ENCODE measurements at places on chromosomes 5 and 9.
A peak's percentile ranks its signal among the peaks of the same experiment; 100 is the strongest.

DNA sequence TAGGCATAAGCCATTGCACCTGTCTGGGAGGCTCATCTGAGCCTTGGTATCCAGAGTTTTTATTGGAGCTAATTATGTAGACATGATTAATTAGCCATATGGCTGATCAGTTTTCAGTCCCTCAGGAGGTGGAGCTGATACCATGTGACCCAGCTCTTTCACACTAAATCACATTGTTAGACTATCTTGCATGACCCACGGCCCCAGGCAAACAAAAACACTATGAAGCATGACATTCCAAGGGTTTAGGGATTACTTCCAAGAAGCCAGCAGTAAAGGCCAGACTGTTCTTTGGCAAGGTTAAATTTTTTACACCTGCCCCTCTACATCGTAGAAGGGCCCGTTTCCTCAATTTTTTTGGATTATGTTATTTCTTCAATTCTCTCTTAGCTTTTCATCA, 5.0 kb upstream of the C5orf24 start:
- no peak for DNase-seq

GRCh38 chr9:93087971-93088655, 7.9 kb upstream of the CARD19 start:
- no peak for DNase-seq

- peak; percentile 78 for DNase-seq
Measured at GRCh38 chr5:67935908-67936566, 279.5 kb upstream of the PIK3R1 start.

- no peak for DNase-seq
Measured at GRCh38 chr5:57219386-57219785, 45.5 kb downstream of the GPBP1 start.

DNA sequence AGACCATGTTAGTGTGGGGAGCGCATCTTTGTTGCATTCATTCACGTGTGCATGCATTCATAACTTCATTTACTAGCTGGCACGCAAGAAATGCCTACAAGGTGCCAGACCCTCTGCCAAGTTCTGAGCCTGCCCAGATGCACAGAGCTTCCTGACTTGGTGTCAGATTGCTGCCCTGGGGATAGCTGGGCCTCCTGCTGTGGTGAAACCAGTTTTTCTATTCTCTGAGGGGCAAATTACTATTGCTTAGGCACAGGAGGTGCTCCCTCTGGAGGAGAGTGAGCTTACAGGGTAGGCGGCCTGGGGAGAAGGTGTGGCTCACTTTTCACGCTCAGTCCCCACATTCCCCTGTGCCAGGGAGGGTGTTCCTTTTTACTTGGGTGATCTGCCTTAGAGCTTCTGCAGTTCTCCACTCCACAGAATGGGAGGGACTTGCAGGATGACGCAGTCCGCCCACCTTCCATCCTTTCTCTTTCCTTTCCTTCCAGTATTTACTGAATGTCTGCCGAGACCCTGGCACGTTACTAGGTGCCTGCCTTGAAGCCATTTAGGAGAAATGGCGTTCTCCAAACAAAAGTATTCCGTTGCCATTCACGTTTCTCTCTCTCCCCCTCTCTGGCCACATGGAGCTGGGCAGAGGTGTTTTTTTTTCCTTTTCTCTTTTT, 27.9 kb upstream of the CTNNA1 start:
- DNase-seq: no peak

GRCh38 chr5:103503066-103503465, 59.5 kb downstream of the NUDT12 start:
- no peak for DNase-seq

GRCh38 chr9:100096378-100096916, 2.4 kb downstream of the ERP44 start:
- DNase-seq: no peak

GRCh38 chr9:114894206-114894605, 36.2 kb downstream of the TNFSF8 start:
- DNase-seq: peak; percentile 46

All from inflammatory macrophage treated with lipopolysaccharide for 4 hours (primary cell).